ENCODE measurements at places on chromosomes 7 and 10.
A peak's percentile ranks its signal among the peaks of the same experiment; 100 is the strongest.

GRCh38 chr10:111750165-111750849 is 433.3 kb downstream of the GPAM start:
- DNase-seq: no peak

DNA sequence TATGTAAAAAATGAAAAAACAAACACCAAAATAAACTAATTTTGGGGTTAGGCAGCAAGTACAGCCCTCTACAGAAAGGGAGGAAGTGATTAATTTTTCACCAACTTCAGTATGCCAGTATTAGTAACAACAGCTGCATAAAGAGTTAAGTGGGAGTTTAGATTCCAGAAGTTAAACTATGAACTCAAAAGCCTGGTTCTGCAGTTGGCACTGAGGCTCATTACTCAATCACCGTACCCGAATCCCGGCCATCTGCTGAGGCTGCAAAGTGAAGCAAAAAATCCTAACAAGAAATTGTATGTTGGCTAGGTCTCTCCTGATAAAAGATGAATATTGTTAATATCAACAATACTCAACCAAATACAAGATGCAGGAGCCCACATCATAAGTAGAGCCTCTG is 4.0 kb downstream of the NUDT5 start:
- no peak for DNase-seq

- DNase-seq: no peak
Observed at GRCh38 chr7:138286846-138287245, 173.2 kb upstream of the TRIM24 start.

DNA sequence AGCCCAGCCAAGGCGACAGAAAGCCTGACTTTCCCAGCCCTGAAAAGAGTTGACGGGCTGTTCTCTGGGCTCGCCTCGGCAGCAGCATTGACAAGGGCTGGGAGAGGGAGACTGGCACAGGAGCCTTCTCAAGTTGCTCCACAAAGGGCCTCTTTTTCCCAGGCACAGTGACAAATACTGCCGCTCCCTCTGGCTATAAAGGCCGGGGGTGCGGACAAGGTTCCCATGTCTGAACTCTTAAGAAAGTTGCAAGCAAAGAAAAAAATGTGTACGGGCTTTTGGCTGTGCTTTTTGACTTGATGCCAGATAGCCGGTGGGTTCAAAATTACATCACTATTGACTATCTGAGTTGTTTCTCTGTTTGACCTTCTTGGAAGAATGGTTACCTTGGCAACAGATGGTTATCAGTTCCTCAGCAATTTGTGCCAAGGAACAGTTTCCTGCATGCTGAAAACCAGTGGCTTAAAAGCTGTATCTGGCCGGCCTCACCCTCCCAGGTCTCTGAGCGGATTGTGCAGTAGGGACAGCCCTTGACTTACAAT is 115.9 kb upstream of the EEPD1 start:
- no peak for DNase-seq

- DNase-seq: no peak
Observed at GRCh38 chr7:23058408-23059096, 44.6 kb upstream of the HYCC1 start.

DNA sequence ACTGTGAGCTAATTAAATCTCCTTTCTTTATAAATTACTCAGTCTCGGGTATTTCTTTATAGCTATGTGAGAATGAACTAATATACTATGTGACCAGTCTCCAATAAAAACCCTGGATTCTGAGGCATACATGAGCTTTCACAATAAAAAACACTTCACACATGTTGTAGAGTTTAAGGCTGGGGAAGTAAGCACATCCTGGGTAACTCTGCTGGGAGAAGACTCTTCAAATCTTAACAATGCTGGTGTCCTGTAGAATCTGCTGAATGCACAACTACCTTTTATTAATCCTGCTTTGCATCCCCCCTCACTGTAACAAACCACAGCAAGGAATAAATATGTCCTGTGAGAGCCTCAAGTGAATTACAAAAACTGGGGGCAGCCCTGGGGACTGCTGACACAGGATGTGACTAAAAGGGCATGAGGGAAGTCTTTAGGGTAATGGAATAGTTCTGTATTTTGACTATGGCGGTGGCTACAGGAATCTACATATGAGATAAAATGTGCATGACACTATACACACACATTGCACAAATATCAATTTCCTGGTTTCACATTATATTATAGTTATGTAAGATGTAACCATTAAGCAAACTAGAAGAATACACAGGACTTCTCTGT is 45.1 kb upstream of the KCTD7 start:
- DNase-seq: no peak

DNA sequence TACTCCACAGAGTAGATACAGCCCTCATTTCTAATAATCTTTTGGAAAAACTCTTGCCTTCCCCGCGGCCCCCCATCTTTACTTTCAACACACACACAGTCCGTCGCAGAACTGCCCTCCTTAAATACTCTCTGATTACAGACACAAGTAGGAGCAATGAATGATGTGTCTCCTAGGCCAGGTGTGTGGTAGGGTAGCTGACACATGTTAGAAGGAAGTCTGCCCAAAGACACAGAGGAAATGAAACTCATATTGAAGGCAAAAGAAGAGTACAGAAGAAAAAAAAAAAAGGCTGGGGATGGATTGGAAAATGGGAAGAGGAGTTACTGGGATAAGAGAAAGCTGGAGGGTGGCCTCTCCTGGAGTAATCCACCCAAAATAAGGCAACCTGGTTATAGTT is 14.6 kb downstream of the OPALIN start:
- DNase-seq: no peak

DNA sequence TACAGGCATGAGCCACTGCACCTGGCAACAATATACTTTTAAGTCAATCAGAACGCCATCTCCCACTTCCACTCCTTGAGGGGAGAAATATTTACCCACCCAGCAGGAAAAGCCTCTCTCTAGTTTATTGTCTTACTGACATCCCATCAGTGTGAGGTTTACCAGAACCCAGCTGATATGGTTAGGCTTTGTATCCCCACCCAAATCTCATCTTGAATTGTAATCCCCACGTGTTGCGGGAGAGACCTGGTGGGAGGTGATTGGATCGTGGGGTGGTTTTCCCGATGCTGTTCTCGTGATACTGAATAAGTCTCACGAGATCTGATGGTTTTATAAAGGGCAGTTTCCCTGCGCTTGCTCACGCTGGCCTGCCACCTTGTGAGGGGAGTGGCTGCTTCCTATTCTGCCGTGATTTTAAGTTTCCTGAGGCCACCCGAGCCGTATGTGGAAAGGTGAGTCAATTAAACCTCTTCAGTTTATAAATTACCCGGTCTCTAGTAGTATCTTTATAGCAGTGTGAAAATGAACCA is 37.5 kb upstream of the TPK1 start:
- no peak for DNase-seq

DNA sequence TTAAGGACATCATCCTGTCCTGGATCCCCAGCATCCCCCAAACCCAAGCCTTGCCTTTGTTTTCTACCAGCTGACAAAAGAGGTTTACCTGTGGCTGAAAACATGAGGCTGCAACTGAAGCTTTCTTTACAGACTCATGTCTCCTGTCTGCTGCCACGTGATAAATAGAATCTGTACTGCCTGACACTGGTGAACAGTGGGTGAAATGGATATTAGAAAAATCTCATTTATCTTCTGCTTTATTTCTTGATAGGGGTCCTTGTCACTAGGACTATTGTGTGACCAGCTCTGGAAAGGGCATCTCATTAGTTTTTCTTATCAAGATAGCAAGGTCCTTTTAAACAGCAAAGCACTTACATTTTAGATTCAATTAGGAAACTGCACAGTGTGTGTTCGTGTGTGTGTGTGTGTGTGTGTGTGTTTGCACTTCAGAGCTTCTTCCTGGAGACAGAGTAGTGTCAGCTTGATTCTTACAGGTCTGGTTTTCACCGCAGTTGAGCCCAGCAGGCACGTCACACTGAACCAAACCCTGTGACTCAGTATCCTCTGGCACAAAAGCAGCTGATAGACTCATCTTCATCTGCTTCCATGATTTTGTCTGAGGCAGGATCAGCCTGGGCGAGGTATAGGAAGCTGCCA is 373.5 kb upstream of the CELF2 start:
- no peak for DNase-seq

GRCh38 chr7:110841840-110842545 is 248.9 kb upstream of the LRRN3 start:
- DNase-seq: peak; percentile 30

All from NCI-H187 treated with DMSO at 0.1 percent for 48 hours (cell line).